T-helper 1 cell (primary cell): ENCODE measurements at places on chromosomes 6 and 20.

DNA sequence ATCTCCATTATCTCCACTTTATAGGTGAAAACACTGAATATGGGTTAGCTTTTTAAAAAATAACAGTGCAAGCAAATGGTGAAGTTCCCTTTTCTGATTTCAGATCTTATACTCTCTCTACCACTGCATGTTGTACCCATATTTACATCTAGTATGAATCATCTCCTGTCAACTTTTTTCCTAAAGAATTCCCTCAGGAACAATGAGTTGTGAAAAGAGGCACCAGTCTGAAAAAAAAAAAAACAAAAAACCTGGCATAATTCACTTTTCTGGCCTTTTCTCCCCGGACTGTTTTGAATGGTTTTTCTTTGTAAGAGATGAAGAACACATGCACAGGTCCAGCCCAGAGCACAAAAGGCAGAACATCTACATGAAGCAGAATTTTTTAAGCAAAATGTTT lies 596.0 kb downstream of the COL12A1 start:
- DNase-seq, result no peak

DNA sequence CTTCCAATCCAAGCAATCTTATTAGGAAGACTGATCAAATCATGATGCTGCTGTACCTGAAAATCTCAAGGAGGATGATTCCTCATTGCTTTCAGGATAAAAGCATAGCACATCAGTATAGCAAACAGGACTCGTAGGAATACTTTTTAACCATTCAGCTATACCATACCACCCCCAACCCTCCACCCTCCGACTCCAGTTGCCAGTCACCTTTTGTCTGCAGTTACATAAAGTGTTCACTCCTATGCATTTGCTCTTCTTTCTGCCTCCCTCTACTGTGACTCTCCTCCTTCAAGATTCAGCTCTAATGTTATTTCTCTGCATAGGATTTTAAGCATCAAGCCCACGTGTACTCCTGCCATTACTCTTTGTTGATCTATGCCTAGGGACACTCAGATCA lies 124.7 kb upstream of the KCNQ5 start:
- no peak for DNase-seq

DNA sequence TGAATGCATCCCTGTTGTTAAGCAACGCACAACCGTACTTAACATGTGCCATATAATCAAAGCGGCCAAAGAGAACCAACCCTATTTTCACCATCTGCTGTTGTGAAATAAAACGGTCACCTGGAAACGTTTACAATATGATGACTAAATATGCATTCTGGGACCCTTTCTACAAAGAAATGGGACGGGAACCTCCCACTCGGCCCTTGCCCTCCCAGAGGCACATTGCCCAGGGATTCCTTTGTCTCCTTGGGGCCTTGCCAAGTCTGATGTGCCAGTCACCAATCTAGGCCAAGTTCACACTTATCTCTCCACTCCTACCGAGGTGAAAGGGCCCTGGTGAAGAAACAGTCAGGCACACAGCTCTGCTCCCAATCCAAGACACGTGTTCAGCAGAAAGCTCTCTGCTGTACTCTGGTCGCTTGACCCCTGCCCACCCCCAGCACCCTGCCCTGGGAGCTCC lies 427.4 kb upstream of the JARID2 start:
- DNase-seq, result no peak

- DNase-seq, result no peak
Observed at GRCh38 chr6:44481760-44482159, 94.3 kb downstream of the CDC5L start.

DNA sequence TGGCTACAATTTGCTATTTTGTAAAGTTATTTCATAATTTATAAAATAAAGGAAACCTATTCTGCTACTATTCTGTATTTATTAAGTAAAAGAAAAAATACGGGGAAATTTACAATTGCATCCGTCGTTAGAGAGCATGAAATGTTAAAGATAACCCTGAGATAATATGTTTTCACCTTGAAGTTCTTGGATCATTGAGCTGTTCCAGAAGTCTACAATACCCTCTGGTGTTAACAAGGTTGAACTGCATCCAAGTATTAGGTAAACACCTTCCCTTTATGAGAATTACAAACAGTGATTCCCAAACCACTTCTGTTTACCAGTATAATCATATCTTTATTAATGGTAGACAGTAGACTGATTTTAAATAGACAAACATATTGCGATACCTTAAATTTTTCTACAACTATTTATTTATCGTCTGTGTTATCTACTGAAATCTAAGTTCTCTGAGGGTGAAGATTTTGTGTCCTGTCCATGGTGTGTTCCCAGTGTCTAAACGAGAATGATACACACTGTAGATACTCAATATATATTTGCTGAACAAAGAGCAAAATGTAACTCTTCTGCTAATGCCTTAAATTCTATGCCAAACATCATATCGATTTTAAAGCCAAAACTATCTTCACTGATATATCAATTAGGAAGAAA lies 28.2 kb downstream of the TBC1D32 start:
- DNase-seq, result no peak
